Ascending aorta (tissue), 2 donors: ENCODE measurements at places on chromosomes 5 and 9. TPM values are rescaled to one million over a fixed set of nuclear protein-coding genes. Genes with fewer than 3 reads are reported as not detected.

The LECT2 gene
- total RNA-seq: not detected

- no peak overlapping the region for H3K27ac ChIP-seq
- H3K36me3 ChIP-seq: no peaks in the 10 kb centered on the region
- no peaks in the 10 kb centered on the region for H3K4me1 ChIP-seq
- H3K4me3 ChIP-seq: no peak overlapping the region
These were observed 22.0 kb upstream of the CEMIP2 start for GRCh38 chr9:71790296-71790695.

DNA sequence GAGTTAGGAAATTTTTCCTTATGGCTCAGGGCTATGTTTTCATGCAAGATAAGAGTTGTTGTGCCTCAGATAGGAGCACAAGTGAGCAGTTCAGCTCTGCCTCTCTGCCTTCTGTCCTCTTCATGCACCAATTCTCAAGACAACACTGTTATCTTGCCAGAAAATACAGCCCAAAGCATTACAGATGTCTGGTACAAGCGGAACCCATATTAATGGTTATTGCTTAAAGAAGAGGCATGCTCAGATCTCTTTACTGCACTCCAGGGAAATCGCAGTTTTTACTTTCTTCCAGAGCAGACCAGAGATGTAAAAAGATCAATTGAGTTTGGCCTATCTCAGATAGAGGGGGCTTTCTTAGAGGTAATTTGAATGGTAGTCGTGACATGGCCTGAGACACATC lies 361.6 kb upstream of the WWC1 start:
- DNase-seq: no peak
- no peak overlapping the region for H3K4me3 ChIP-seq
- no peaks in the 10 kb centered on the region for H3K36me3 ChIP-seq

The ARL14EPL gene
- total RNA-seq: not detected

DNA sequence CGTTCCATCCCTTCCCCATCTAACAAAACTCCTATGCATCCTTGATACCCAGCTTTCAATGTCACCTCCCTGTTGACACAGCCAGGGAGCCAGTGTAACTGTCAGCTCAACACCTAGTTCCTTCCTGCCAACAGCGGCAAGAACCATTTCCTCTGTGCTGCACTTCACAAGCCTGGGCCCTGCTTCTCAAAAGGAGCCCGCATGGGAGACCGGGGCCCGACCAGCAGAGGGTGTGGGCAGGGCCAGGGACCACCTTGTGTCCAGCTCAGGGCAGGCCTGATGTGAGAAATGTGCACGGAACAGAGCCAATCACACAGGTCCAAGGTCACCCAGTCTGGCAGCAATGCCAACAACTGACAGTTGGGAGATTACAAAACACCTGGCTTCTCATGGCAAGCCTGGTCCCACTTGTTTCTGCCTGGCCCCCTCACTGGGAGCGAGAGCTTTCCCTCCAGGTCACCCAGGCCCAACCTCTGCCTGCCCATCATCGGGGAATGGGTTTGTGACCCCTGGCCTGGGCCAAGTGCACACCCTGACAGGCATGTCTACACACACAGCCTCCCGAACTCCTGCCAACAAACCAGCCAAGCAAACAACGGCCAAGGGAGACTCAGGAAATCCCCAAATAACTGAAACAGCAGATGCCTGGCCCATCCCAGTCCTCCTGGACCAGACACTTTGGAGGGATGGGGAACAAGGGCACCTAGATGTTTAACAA lies 3.1 kb downstream of the RNF44 start:
- H3K4me3 ChIP-seq: peak overlapping the region; percentile 85
- H3K4me1 ChIP-seq: peaks cover 39% of the 10 kb centered on the region
- peak overlapping the region; percentile 6 for H3K27ac ChIP-seq
- H3K36me3 ChIP-seq: peaks cover 31% of the 10 kb centered on the region
- no peak for DNase-seq

GRCh38 chr9:93569621-93570174 lies 6.7 kb upstream of the PHF2 start:
- no peak overlapping the region for H3K27ac ChIP-seq
- H3K27me3 ChIP-seq: no peaks in the 10 kb centered on the region
- H3K36me3 ChIP-seq: peaks cover under 1% of the 10 kb centered on the region
- H3K4me1 ChIP-seq: peaks cover 6% of the 10 kb centered on the region
- no peak overlapping the region for H3K4me3 ChIP-seq
- DNase-seq: no peak

DNA sequence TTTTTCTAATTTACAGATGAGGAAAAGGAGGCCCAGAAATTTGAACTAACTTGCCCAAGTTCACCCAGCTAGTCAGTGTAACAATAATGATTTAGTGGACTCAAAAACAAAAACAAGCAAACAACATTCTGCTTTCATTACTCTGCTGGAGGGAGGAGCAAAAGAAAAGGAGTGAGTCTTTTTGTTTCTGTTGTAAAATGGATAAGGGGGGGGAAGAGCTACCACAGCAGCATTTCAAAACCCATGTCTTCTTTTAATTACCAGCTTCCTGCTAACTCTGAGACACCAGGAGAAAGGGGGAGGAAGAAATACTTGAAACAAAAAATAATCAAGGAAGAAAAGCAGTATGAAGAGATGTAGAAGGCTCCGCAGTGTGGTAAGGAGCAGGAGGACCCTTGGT lies 39.2 kb upstream of the EQTN start:
- no peak overlapping the region for H3K4me3 ChIP-seq
- no peak for DNase-seq
- peak overlapping the region; percentile 21 for H3K27ac ChIP-seq
- no peaks in the 10 kb centered on the region for H3K27me3 ChIP-seq
- H3K4me1 ChIP-seq: peaks cover 48% of the 10 kb centered on the region

The LCN12 gene
- not detected for total RNA-seq

GRCh38 chr5:22567983-22568382 lies 285.2 kb downstream of the CDH12 start:
- no peak overlapping the region for H3K27ac ChIP-seq
- H3K36me3 ChIP-seq: no peaks in the 10 kb centered on the region
- no peak for DNase-seq
- H3K27me3 ChIP-seq: no peaks in the 10 kb centered on the region

DNA sequence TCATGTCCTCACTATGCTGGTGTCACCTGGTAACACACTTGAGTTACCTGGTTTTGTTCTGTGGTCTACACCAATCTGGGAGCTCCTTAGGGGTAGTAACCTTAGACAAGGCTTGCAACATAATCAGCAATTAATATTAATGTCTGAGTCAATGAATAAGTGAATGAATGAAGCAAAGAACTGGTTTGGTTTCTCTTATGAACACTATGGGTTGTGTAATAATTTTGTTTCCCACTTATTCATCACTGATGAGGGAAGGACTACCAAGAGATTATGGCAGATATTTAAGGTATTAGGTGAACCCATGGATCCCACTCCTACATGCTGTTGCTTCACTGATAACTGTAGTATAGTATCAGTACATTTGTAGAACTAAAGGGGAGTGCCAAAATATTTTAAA lies 116.0 kb downstream of the SLC12A2 start:
- no peak overlapping the region for H3K27ac ChIP-seq
- H3K36me3 ChIP-seq: no peaks in the 10 kb centered on the region
- no peak overlapping the region for H3K4me3 ChIP-seq
- peaks cover 2% of the 10 kb centered on the region for H3K4me1 ChIP-seq
- H3K27me3 ChIP-seq: peaks cover 3% of the 10 kb centered on the region

The GPR151 gene
- not detected for total RNA-seq

- H3K27me3 ChIP-seq: no peaks in the 10 kb centered on the region
- no peak overlapping the region for H3K27ac ChIP-seq
- H3K36me3 ChIP-seq: no peaks in the 10 kb centered on the region
- no peak for DNase-seq
- no peaks in the 10 kb centered on the region for H3K4me1 ChIP-seq
These were observed 6.9 kb downstream of the RGMB start for GRCh38 chr5:98780390-98780789.

DNA sequence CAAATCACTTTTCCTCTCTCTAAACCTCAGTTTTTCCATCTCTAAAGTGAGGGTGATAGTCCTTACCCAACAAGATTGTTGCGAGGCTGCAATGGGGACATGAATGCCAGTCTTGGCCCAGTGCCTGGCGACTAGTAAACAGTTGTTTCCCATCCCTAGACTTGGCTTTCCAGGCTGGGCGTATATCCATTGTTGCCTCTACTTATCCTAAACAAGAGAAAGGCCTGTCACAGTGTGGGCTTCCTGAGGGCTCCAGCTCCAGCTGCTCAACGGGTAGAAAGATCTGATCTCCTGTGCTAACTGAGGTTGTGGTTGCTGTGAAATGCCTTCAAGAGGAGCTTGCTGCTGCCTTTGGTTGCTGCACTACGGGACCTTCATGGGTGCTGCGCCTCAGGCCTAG lies 142.0 kb downstream of the NSG2 start:
- H3K4me3 ChIP-seq: no peak overlapping the region
- no peaks in the 10 kb centered on the region for H3K4me1 ChIP-seq
- no peak for DNase-seq
- no peaks in the 10 kb centered on the region for H3K36me3 ChIP-seq
- H3K27ac ChIP-seq: no peak overlapping the region

GRCh38 chr9:92725266-92725545 lies 39.4 kb downstream of the BICD2 start:
- H3K27ac ChIP-seq: no peak overlapping the region
- H3K4me1 ChIP-seq: no peaks in the 10 kb centered on the region
- no peak for DNase-seq
- no peak overlapping the region for H3K4me3 ChIP-seq
- H3K36me3 ChIP-seq: peaks cover 33% of the 10 kb centered on the region

DNA sequence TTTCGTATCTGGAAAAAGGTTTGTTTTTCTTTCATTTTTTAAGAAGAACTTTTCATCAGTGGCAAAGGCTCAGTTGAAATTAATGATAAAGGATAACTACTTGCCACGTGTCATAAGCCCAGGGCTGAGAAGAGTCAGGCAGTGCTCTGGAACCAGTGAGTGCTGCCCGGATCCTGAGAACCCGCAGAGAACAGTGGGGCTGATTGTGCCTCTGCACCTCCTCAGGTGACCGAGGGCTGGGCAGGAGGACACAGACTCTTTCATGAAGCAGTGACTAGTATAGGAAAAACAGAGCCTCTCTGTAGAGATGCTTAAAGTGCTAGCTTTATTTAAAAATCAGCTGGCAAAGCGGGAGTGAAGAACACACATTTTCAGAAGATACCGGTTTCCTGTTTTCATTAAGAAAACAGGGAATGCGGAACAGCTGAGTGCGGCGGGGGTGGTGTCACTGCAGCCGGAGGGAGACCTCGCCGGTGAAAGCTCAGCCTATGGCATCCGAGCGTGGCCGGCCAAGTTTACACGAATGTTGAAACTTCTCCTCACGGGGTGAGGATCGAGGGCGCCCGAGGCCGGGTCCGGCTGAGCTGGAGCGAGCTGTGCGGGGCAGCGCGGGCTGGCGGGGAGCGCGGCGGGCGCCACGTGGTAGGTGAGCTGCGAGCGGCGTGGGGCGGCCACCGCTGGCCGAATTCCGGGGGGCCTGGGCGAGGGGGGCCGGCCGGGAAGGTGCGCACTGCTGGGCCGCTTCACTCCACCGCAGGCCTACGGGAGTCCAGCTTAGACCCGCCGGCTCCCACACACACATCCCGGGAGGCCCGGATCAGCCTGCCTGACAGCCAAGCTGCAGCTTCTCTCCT lies 134.7 kb upstream of the DMRT1 start:
- H3K27me3 ChIP-seq: no peaks in the 10 kb centered on the region
- no peak for DNase-seq
- H3K36me3 ChIP-seq: peaks cover 13% of the 10 kb centered on the region
- peak overlapping the region; percentile 69 for H3K4me3 ChIP-seq

DNA sequence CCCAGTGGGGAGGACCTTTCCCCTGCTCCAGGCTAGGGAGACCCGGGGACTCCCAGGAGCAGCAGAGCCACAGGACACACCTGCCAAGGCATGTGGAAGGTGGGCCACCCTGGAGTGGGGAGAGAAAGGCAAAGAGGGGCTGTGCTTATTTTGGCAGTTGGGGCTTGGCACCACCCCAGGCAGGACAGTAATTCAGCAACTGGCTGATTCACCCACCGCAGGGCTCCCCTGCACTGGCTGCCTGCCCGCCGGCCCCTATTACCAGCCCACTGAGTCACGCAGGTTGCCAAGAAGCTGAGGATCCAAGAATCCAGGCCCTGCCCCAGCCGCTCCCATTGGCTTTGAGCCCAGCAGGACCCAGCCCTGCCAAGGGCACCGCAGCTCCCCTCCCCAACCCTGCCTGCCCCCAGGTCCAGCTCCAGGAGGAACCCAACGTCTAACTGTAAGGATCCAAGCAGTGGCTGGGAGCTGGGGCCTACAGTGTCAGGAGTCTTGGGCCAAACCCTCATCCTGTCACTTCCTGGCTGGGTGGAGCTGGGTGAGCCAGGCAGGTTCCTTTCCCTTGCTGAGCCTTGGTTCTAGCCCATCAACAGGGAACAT lies 14.2 kb upstream of the RALGDS start:
- H3K4me1 ChIP-seq: peaks cover 7% of the 10 kb centered on the region
- DNase-seq: peak; percentile 86
- no peaks in the 10 kb centered on the region for H3K36me3 ChIP-seq
- H3K27me3 ChIP-seq: no peaks in the 10 kb centered on the region

DNA sequence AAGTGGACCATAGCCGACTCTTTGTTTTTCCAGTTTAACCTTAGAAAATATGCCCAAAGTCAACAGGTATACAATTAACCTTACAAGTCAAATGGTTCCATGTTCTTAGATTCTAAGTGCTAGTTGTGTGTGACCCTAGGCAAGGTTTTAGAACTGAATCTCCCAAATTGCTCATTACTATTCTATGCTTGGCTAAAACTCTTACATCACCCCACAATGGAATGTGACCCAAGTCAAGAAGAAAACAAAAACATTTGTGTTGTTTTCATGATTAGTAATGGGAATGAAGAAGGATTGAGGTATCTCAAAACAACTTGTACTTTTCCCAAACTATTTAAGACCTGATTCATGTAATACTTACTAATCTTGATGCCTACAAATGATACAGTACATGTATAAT lies 159.2 kb downstream of the ARRDC3 start:
- H3K27ac ChIP-seq: no peak overlapping the region
- no peaks in the 10 kb centered on the region for H3K27me3 ChIP-seq
- H3K4me3 ChIP-seq: no peak overlapping the region

The TMEM215 gene
- 0.75 TPM for total RNA-seq

DNA sequence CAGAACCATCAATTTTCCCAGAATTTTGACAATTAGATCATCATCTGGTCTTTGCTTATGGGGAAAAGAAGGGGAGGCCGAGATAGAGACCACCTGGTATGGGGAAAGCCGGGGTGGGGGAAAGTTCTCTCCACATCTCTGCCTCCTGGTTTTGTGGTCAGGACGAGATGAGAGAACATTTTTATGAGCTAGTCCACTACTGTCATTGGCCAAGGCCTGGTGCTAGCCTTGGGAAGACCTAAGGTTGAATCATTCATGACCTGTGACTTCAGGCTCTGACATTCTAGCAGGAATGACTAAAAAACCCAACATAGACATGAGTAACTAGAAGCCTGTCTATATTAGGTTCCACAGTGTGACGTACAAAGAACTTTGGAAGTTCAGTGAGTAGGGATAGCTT lies 135.2 kb downstream of the PTTG1 start:
- no peaks in the 10 kb centered on the region for H3K36me3 ChIP-seq
- H3K4me3 ChIP-seq: no peak overlapping the region
- H3K4me1 ChIP-seq: no peaks in the 10 kb centered on the region
- no peaks in the 10 kb centered on the region for H3K27me3 ChIP-seq
- H3K27ac ChIP-seq: no peak overlapping the region

The PHYKPL gene
- 89.3 TPM for total RNA-seq

GRCh38 chr5:82676661-82677060 lies 398.5 kb upstream of the RPS23 start:
- no peaks in the 10 kb centered on the region for H3K27me3 ChIP-seq
- DNase-seq: no peak
- no peak overlapping the region for H3K27ac ChIP-seq
- no peak overlapping the region for H3K4me3 ChIP-seq

The HMCN2 gene
- total RNA-seq: 7.5 TPM
